ENCODE measurements at places on chromosomes 13 and 19. TPM values are rescaled to one million over a fixed set of nuclear protein-coding genes. Genes with fewer than 3 reads are reported as not detected.

- no peak overlapping the region for H3K27ac ChIP-seq
- H3K4me3 ChIP-seq, result no peak overlapping the region
- H3K4me1 ChIP-seq, result peaks cover 76% of the 10 kb centered on the region
- no peaks in the 10 kb centered on the region for H3K36me3 ChIP-seq
Measured at GRCh38 chr13:40586886-40587565, 79.4 kb downstream of the FOXO1 start.

GRCh38 chr13:70034286-70034685, 73.3 kb upstream of the ATXN8OS start:
- H3K27me3 ChIP-seq, result no peaks in the 10 kb centered on the region
- H3K4me3 ChIP-seq, result no peak overlapping the region
- no peak for DNase-seq
- H3K36me3 ChIP-seq, result no peaks in the 10 kb centered on the region
- no peak overlapping the region for H3K27ac ChIP-seq

Gene RNF225
- total RNA-seq, result 0.28 TPM

Gene OR7D2
- total RNA-seq, result not detected
